Stimulated activated CD8-positive, alpha-beta memory T cell treated with anti-CD3 and anti-CD28 coated beads, Interleukin-7, amount 100 ng/mL, for 24 hours (primary cell): ENCODE measurements at places on chromosomes 7 and 10.
A peak's percentile ranks its signal among the peaks of the same experiment; 100 is the strongest.

GRCh38 chr7:115274-115911, 77.0 kb upstream of the FAM20C start:
- no peak for DNase-seq

DNA sequence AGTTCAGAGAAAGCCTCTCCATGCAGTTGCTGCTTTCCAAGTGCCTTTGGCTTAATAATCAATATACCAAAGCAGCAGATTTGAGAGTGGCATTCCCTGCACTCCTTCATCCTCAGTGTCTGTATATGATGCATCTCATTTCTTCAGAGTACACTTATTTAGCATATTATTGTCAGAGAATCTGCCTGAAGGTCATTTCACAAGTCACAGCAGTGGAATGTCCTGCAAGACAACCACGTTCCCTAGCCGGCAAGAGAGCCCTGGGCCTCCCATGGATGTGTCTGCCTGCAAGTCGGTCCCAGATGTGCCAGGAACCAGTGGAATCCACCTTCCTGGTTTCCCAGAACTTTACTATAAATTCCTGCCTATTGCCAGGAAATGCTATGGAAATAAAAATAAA, 289.4 kb upstream of the IGFBP3 start:
- DNase-seq: no peak

- DNase-seq: no peak
These were observed 244.7 kb downstream of the PTEN start for GRCh38 chr10:88108115-88108610.

- no peak for DNase-seq
These were observed 85.1 kb upstream of the FRMD4A start for GRCh38 chr10:14415676-14416307.

DNA sequence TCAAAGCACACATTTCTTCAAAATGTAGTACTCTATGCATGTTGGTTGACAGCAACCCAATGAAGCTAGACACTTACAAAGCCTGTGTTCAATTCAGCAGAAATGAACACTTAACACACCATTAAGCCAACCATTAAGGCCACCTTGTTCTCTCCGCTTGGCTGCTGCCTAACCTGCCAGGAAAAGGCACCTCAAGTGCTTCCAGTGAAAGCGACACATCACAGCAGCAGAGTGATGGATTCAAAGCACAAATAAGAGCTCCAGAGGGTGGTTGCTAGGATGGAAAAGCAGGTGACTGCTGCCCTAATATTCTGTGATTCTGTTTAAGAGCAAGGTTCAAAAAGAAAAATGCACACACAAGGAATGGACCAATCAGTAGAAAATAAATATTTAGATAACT, 81.5 kb upstream of the GNAI1 start:
- DNase-seq: no peak

GRCh38 chr7:86978808-86979506, 80.5 kb downstream of the ELAPOR2 start:
- no peak for DNase-seq

GRCh38 chr10:103666087-103666761, 172.7 kb downstream of the NEURL1 start:
- DNase-seq: no peak

- DNase-seq: no peak
These were observed 1.2 kb downstream of the SORCS1 start for GRCh38 chr10:107163076-107163855.

- no peak for DNase-seq
These were observed 99.9 kb downstream of the GPR26 start for GRCh38 chr10:123766012-123766411.

DNA sequence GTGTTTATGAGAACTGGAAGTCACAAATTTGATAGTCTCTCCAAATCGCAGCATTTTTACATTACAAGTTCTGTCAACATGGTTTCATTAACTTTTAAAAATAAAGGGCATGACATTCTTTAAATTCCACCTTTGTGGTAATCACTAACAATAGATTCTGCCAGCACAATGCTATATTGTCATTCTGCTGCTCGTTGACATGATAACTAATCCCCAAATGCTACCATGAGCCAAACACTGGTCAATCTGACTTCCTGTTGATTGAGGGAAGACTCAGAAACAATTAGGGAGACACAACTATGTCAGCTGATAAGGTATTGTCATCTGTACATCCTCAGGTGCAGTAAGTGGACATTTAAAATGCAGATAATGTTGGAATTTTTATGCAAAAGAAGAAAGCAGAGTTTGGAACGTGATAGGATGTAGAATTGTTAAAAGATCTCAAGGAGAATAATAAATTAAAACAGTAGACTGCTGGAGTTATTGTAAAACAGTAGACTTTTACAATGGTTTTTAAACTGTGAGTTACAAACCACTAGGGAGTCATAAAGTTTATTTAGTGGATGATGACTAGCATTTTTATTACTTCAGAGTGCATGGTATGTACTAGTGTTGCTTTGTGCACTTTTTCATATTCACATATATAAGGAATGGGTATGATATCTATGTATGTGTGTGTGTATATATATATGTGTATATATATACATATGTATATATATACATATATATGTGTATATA, 126.4 kb upstream of the DKK1 start:
- DNase-seq: no peak

DNA sequence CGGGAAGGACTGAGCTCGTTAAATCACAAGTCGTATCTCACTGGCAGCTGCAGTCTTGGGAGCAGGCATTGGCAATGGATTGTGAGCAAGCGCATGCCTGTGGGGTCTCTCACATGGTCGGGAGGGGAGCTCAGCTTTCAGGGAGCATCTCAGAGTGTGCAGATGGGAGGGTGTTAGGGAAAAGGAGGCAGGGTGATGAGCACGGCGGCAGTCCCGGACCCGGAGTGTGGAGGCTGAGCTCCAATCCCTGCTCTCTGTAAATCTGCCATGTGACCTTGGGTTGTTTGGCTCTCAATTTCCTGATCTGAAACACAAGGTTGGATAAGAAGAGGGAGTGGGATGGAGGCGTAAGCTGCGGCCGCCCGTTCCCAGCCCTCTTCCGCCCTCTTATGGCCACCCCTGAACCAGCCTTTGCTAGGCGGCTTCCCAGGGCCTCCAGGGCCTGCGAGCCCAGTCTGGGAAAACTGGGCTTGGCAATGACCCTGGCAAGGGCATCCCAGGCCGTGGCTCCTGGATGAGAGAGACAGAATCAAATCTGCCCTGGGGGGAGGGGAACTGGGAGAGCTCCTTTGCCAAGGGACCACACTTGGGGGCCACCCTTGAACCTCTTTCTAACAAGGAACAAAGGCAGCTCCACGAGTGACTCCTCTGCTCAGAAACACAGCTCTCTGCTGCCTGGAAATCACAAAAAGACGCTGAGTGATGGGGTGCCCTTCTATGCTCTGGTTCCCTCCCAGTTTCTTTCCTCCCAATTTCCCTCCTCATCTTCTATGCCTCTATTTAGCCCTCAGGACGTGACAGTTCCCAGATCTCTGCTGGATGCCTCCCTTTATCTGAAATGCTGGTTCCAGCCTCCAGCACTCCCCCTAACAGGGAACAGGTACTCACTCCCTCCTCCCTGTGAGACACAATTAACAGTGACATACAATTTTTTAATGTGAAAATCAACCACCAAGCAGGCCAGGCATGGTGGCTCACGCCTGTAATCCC, 41.7 kb upstream of the LOXL4 start:
- no peak for DNase-seq

DNA sequence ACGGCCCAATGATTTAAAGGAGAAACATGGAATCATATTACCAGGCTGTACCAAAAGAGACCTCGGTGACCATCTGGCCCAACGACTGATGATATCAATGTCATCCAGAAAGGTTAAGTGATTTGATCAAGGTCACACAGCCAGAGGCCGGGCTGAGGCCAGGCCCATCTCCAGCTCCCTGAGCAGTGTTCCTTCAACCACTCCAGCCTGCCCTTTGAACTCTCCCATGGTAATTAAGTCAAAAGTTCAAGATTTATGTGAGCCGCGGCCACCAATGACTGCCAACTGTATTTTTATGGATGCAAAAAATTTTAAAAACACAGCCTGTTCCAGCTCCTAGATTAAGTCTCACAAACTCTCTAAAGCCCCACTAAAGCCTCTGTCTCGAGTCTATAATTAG, 41.8 kb downstream of the FGFR2 start:
- DNase-seq: no peak

DNA sequence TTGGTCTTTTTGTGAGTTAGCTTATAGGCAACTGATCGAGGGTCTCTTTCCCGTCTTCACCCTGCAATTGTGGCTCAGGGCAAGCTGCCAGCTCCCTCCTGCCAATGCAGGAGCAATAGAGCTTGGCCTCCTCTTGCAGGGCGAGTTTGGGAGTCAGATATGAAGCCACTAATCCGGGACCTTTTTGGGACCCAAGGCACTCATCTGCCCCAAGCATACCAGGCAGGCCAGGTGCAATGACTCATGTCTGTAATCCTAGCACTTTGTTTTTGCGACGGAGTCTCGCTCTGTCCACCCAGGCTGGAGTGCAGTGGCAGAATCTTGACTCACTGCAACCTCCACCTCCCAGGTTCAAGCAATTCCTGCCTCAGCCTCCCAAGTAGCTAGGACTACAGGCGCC, 21.1 kb downstream of the LIMK1 start:
- no peak for DNase-seq

GRCh38 chr10:11863353-11864109, 40.4 kb downstream of the PROSER2 start:
- DNase-seq: peak; percentile 7

DNA sequence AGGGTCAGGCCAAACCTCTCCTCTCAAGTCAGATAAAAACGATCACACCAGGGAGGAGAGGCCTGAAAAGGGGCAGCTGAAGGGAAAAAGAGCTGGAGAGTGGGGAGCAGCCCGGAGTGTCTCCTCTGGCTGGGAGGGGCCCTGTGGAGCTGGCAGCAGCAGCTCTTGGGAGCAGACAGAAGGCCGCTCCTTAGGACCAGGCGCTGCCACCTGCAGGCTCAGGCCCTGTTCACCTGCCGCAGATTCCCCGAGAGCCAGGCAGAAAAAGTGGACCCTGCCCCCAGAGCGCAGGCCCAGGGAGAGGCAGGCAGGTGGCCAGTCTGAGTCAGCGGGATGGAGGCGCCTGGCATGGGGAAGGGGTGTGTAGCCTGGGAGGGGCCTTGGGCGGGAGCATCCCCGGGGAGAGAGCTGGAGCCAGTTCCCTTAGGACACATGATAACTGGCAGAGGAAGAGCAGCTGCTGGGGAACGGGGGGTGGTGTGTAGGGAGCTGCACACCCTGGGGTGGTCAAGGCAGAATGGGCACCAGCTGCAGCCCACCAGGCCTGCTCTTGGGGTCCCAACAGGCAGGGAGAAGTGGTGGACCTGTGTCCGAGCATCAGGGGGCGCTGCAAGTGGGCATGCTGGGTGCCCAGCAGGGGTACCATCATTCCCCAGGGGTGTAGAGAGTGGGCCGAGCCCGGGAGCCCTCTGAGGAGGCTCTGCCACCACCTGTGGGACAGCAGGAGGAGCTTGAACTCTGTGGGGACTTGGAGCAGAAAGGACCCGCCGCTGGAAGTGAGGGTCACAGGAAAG, 177.2 kb upstream of the RHEB start:
- DNase-seq: no peak

DNA sequence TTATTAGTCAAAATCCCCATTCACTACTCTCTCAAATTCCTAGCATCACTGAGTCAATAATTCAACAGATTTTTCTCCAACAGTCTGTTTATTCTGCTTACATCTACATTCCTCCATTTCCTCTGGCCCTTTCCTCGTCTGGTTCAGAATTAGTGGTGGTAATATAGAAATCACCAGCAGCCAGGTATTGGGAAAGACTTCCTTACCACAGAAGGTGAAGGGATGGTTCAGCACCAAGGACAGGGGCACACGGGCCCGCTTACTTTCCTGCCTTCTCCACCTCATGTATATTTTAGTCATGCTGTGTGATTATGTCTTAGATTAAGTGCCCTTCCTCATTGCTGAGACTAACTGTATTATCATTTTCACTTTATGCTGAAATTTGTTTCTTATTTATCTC, 70.4 kb upstream of the APBB1IP start:
- DNase-seq: no peak

- no peak for DNase-seq
These were observed 855.0 kb downstream of the REEP3 start for GRCh38 chr10:64376167-64376566.

GRCh38 chr7:50486512-50486911, 36.4 kb upstream of the FIGNL1 start:
- no peak for DNase-seq

DNA sequence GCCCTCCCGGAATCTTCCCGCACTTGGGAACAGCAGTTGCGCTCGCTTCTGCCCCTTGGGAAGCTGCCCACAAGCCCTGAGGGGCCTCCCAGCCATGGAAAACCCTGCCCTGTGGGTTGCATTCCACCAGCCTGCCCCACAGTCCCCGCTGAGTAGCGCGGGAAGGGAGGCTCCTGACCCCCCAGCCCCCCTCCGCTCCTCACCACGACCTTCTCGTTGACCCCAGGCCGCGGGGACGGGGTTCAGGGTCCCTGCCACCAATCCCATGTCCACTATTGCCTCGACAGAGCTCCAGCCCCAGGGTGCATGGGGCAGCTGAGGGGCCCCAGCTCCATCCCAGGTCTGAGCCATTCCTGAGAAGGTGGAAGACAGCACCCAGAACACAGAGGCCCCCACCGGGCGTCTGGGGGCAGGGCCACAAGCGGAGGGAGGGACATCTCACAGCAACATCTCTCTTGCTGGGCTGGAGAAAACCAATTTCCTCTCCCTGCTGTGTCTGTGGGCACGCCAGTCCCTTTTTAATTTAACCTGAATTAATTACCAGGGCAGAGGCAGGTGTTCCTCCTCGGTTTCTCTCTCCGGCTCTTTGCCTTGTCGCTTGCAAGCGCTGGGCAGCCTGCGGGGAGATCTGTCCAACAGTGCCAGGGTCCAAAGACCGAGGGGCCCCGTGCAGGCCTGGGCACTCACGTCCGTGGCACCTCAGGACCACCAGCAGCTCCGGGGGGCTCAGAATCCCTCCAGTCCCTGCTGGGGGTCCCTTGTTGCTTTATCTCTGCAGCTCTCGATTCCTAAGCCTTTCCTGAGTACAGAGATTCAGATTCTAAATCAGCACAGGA, 57.9 kb downstream of the FOXL3 start:
- DNase-seq: no peak

DNA sequence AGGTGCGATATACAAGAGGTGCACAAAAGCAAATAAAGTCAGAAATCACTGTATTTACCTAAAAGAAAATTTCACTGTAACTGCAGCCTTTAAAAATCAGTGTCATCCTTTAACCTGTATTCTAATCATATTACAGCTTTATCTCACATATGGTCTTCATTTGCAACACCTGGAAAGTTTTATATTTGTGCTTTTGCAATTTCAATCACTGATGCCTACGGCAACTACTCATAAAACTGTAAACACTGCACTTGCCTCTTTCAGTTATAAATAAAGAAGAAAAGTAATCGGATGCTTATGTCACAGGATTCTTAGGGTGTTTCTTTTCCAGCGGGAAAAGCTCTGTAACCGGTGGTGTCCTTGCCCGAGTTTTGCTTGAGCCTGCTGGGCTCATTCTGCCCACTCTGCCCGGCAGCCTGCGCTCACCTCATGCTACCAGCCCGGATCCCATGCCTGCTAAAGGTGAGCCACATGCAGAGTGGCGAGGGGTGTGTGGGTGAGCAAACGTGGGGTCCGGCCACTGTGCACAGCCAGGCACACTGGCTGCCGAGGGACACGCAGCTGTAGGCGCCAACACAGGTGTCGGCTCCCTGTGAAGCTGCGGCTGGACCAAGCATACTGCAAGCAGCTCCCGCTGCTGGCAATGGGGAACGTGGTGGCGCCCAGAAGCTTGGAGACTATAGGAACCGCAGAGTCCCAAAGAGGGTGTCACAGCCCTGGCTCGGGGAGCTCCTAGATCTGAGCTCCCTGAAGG, 56.3 kb upstream of the ABCB5 start:
- DNase-seq: no peak

GRCh38 chr10:11004144-11005077, 13.3 kb upstream of the CELF2 start:
- no peak for DNase-seq
